ENCODE measurements at places on chromosomes 3 and 15. TPM values are rescaled to one million over a fixed set of nuclear protein-coding genes. Genes with fewer than 3 reads are reported as not detected.

IFT57 gene
- total RNA-seq = 23.4 TPM

DNA sequence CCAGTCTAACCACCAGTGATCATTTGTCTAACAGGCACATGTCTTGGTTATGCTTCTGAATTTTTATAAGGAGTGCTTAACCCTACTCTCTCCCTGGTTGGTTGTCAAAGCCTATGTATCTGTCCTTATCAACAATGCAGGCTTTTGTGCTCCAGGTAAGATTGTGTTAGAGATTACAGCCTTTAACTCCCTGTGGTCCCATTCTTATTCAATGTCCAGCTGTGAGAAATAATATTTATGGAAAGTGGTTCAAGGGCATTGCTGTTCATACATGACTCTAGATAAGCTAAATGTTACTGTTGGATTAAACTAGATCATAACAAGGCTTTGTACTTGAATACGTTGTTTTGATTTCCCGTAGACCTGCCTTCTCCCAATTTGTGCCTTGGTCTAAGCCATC, 146.1 kb upstream of the TSC22D2 start:
- DNase-seq = no peak

DNA sequence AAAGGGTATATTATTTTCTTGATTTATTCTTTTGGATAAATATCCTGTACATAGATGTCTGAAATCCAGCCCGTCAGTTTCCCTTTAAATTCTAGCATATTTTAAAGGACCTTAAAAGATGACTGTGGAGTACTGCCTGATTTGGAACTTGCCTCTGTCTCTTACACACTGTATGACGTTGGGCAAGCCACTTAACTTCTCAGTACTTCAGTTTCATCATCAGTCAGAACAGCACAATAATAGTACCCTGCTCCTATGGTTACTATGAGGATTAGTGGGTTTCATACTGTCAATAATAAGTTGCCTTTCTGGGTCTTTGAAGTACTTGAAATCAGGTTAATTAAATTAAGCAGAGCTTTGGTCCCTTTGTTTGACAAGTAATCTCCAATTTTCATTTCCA, 374.3 kb downstream of the TIGIT start:
- DNase-seq = no peak

DNA sequence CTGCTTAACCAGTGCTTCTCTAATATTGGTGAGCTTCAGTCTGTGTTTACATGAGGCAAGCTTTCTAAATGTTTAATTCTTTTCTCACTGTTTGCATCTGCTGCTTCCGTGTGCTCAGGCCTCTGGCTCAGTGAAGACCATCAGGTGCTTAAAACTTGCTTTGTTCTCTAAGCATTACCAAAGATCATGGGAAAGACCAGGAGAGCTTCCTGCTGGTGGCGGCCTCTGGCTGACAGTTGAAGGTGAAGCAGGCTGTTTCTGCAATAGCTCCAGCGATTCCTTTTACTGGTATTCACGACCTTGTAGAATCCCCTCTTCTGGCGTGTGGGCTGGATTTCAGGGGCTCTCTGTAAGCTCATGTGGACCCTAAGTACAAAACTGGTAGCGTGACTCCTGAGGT, 45.1 kb downstream of the EDEM1 start:
- no peak for DNase-seq

DNA sequence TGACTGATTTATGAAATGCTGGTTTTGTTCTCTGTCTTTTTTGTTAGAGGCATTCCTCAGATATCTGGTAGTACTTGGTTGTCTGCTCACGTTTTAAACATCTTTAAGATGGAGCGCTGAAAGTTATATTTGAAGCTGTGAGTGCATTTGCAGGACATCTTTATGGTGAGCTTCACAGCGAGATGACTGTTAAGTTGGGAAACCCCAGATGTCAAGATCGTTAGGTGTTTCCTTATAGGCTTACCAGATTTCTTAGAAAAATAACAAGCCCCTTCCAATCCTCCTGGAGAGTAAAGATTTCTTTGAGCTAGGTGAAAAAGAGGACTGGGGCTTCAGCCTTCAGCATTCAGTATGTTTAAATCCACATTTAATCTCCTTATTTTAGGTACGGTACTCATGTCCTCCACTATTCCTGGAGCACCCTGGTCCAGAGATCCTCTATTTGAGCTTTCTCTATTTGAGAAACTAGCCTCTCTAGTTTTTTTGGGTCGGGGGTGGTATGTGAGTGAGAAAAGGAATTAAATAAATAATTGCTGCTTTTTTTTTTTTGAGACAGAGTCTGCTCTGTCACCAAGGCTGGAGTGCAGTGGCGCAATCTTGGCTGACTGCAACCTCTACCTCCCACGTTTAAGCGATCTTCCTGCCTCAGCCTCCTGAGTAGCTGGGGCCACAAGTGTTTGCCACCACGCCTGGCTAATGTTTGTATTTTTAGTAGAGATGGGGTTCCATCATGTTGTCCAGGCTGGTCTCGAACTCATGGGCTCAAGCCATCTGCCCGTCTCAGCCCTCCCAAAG, 72.3 kb downstream of the ZNF609 start:
- DNase-seq = no peak

GRCh38 chr3:170899455-170899854, 9.0 kb downstream of the EIF5A2 start:
- DNase-seq = no peak

DNA sequence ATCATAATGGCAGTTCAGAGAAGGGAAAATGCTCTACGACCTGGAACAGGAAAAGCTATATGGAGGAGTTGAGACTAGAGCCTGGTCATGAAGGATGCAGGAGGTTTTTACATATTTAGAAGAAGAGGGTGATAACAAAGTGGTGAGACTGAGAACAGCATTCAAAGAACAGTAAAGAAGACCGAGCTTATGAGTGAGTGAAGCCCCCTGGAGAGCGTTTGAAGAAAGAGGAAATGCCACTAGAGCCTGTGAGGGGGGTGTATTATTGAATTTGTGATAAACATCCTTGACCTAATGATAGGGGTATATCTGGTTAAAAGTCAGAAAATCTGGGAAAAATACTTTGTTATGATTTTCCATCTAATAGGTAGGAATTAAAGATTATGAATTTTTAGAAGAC, 4.2 kb downstream of the PARP9 start:
- no peak for DNase-seq

GRCh38 chr15:68599560-68600071, 20.8 kb downstream of the CORO2B start:
- DNase-seq = no peak

GABRR3 gene
- not detected for total RNA-seq

DNA sequence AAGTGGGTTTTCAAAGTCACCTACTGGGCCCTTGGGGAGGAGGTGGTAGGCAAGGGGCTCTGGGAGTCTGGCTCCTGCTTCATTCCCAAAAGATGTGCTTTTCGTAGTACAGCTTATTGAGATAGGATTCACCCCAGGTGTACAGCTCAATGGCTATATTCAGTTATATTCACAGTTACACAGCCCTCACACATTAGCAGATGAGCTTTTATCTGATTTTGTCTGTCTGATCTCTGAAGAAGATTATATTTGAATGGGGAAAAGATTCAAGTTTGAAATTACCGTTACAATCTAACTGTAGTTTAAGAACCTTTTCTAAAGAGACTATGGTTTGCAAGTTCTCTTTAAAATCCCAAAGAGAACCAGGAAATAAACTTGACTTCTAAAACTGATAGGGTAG, 27.3 kb downstream of the PXYLP1 start:
- no peak for DNase-seq

- no peak for DNase-seq
Observed at GRCh38 chr3:46856576-46857471, 6.4 kb downstream of the MYL3 start.

DNA sequence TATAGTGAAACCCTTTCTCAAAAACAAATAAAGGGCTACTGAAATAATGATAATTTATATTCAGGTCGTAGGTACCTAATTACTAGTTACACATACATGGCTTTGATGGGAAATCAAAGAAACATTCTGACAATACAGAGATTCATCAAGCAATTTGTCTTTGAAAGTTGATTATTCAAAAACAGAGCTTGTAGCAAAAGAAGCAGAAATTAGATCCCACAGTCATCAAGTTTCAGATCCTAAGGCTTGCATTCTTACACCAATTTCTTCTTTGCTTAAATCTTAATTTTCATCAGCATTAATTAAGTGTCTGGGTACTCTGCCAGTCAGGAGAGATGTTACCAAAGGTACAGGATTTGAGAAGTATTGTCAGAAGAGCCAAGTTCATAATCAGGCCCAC, 1.5 kb upstream of the HEXA start:
- no peak for DNase-seq

DNA sequence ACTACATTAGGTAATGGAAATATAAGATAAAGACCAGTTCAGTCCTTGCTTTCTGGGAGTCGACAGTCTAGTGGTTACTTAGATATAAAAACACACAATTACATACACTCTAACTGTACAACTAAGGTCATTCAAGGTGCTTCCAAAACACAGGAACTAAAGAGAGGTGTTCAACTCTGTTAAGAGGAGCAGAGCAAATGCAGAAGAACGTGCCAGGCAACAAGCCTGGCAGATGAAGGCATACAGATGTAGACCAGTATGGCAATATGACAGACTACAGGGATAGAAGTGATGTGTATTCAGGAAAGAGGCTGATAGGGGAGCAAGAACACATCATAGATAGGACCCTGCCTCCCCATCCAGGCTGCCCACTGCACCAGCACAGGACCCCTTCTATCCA, 78.3 kb downstream of the CBLB start:
- no peak for DNase-seq

Measured in endothelial cell of umbilical vein (primary cell).